SHP77 (cell line): ENCODE measurements at places on chromosomes 4 and X.

- peak; percentile 8 for DNase-seq
Observed at GRCh38 chr4:13484749-13485221, 645 bp upstream of the RAB28 start.

DNA sequence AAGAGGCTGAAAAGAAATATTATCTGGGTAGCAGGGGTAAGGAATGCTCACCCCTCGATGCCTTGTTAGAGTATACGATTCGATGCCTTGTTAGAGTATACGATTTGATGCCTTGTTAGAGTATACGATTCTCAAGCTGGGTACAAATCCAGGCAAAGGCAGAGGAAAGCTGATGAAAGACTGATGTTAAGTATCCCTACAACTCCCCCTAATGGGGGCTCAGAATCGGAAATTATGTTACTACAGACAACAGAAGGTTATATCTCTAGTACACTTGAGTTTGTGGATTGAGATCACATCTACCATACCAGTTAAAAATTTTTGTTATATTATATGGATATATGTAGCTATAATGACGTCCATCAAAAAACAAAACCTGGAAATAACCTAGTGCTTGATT lies 4.8 kb downstream of the LRRC66 start:
- peak; percentile 21 for DNase-seq

GRCh38 chr4:121226362-121226761 lies 62.2 kb upstream of the TNIP3 start:
- DNase-seq = no peak

- no peak for DNase-seq
Observed at GRCh38 chr4:3396600-3396999, 45.2 kb upstream of the HGFAC start.

- no peak for DNase-seq
Observed at GRCh38 chr4:141645611-141646340, 9.4 kb downstream of the IL15 start.
